ENCODE measurements at places on chromosomes 1 and 21. TPM values are rescaled to one million over a fixed set of nuclear protein-coding genes. Genes with fewer than 3 reads are reported as not detected.

DNA sequence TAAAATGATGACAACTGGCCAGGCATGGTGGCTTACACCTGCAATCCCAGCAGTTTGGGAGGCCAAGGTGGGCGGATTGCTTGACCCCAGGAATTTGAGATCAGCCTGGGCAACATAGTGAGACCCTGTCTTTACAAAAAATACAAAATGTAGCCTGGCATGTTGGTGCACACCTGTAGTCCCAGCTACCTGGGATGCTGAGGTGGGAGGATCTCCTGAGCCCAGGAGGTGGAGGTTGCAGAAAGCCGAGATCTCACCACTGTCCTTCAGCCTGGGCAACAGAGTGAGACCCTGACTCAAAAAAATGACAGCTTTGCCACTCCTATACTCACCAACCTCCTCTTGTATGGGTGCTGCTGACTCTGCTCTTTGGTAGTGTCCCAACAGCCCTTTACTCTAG is 18.6 kb downstream of the SYT11 start:
- H3K36me3 ChIP-seq = peaks cover 23% of the 10 kb centered on the region
- no peaks in the 10 kb centered on the region for H3K27me3 ChIP-seq
- no peak overlapping the region for H3K27ac ChIP-seq
- DNase-seq = no peak
- no peak overlapping the region for H3K4me3 ChIP-seq
- H3K4me1 ChIP-seq = no peaks in the 10 kb centered on the region

DNA sequence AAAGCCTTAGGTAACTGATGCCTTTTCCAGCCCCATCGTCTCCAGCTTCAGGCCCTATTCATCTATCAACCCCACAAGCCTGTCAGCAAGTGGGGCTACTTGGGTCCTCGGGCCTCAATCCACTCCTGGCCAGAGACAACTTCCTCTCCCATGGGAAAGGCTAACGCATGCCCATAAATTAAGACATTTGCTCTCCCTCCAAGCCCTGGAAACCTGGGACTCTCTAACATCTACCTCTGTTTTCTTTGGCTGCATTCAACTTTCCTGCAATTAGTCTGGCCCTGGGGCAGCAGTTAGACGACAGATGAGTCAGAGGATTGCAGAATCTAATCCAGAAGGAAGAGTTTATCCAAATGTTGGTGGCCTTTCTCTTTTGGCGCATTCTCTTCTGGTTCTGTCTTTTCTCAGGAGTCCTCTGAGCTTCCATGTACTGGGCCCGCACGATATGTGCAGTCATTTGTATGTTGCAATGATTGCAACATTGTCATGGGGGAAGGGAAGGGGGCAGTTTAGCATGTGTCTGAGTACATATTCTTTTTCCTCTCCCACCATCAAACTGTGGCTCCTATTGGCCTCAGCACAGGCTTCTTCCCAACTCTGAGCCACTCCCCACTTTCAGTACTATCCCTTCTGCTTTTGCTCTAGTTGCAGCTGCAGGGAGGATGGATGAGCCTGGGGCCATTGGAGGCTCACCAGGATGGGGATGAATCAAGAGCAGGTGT is 54.4 kb downstream of the NAV1 start:
- H3K4me3 ChIP-seq = no peak overlapping the region
- H3K36me3 ChIP-seq = no peaks in the 10 kb centered on the region
- H3K27ac ChIP-seq = peak overlapping the region; percentile 17
- peak; percentile 65 for DNase-seq
- H3K27me3 ChIP-seq = no peaks in the 10 kb centered on the region

DNA sequence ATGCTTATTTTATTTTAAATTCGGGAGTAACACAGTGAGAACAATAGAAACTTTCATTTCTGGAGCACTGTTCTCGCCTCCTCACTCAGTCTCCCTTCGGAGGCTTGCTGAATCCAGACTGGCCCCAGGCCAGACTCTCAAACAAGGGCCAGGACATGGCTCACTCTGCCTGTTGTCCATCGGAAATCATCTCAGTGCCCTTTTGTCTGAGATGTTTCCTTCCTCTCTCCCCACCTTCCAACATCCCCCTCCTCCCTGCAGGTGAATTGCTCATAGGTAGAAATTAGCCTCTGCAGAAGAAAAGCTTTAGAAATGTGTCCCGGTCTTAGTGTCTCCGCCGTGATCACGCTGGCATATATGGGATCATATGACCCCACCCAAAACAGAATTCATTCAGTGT is 55.2 kb downstream of the ERG start:
- no peak for DNase-seq
- no peaks in the 10 kb centered on the region for H3K36me3 ChIP-seq
- H3K27me3 ChIP-seq = no peaks in the 10 kb centered on the region
- H3K4me3 ChIP-seq = no peak overlapping the region
- H3K4me1 ChIP-seq = peaks cover 35% of the 10 kb centered on the region

DNA sequence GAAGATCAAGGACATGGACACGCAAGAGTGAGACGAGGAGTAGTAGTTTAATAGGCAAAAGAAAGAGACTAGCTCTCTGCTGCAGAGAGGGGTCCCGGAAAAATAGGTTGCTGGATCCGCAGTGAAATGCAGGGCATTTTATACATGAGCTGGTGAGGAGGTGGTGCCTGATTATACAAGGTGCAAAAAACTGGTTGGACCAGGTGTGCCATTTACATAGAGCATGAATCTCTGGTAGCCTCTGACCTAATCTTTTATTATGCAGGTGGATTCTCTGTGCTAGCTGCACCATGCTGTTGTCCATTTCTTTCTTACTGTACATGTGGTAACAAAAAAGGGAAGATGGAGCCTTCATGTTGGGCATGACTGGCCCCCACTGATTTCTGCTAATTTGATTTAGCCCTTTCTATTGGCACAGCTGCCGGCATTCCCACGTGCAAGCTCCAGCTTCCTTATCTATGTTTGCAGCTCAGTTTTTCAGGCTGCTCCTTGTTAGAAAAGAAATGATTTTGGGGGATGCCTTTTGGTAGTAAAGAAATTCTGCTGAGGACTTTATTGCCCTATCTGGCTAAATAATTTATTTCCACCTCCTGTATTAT is 548.1 kb downstream of the BRINP3 start:
- no peak overlapping the region for H3K4me3 ChIP-seq
- no peaks in the 10 kb centered on the region for H3K36me3 ChIP-seq
- no peaks in the 10 kb centered on the region for H3K4me1 ChIP-seq
- H3K27me3 ChIP-seq = no peaks in the 10 kb centered on the region
- DNase-seq = no peak

GRCh38 chr1:11078631-11079030 is 18.8 kb upstream of the SRM start:
- no peak overlapping the region for H3K4me3 ChIP-seq
- H3K36me3 ChIP-seq = peaks cover 93% of the 10 kb centered on the region
- H3K27me3 ChIP-seq = no peaks in the 10 kb centered on the region
- no peak for DNase-seq
- H3K4me1 ChIP-seq = no peaks in the 10 kb centered on the region

DNA sequence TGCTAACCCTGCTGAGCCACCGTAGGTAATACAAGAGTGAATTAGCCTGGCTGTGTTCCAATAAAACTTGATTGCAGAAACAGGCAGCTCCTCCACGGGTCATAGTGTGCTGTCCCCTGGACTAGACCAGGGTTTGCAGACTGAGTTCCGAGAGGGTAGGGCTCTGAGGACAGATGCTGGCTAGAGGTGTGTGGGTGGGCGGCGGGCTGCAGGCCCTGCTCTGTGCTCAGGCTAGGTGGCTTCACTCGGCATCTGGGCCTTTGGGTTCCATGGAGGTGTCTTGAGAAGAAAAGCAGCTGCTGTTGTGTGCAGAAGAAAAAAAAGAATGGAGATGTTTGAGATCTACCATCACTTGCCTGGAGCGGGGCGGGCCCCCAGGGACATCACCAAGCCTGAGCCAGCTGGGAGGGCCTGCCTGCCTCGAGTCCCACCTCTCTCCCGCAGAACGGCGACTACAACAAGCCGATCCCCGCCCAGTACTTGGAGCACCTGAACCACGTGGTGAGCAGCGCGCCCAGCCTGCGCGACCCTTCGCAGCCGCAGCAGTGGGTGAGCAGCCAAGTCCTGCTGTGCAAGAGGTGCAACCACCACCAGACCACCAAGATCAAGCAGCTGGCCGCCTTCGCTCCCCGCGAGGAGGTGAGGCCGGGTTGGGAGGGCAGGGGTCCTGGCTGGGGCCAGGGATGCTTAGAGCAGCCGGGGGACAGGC is 7.9 kb downstream of the TMEM201 start:
- DNase-seq = no peak
- H3K4me3 ChIP-seq = no peak overlapping the region
- peaks cover 32% of the 10 kb centered on the region for H3K36me3 ChIP-seq
- H3K4me1 ChIP-seq = peaks cover 26% of the 10 kb centered on the region
- H3K27me3 ChIP-seq = no peaks in the 10 kb centered on the region
- no peak overlapping the region for H3K27ac ChIP-seq

DNA sequence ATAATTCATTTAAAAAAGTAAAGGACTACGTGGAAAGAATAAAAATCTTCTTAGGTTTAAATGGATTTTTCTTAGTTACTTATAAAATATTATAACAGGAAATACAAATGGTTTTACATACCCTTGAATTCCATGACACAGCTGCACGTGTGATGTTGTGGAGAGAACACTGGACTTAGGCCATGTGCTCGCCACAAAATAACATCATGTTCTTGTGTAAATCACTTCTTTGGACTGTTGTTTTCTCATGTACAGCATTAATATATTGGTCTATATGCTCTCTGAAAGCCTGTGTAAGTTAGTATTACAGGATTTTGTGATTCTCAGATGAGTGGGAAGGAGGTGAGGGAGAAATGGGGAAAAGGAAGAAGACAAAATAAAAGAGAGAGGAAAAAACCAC is 228.2 kb downstream of the DNM3 start:
- no peak overlapping the region for H3K4me3 ChIP-seq
- no peaks in the 10 kb centered on the region for H3K36me3 ChIP-seq
- H3K4me1 ChIP-seq = no peaks in the 10 kb centered on the region
- H3K27ac ChIP-seq = no peak overlapping the region

DNA sequence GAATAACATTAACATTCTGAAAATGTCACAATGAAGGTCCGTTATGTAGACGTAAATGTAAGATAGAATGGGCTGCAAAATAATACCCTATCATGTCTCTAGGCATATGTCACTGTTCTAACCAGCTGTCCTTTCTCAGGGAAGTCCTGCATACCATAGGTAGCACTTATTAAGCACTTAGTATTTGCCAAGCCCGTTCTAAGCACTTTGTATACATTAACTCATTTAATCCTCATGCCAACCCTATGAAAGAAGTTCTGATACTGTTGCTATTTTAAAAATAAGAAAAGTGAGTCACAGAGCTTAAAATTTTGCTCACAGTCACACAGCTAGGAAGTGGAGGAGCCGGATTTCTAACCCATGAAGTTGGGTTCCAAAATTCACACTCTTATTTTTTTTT is 15.7 kb downstream of the GAS5 start:
- DNase-seq = no peak
- no peak overlapping the region for H3K4me3 ChIP-seq
- no peaks in the 10 kb centered on the region for H3K27me3 ChIP-seq

- H3K36me3 ChIP-seq = no peaks in the 10 kb centered on the region
- H3K27ac ChIP-seq = no peak overlapping the region
- no peak for DNase-seq
- no peaks in the 10 kb centered on the region for H3K4me1 ChIP-seq
- H3K27me3 ChIP-seq = no peaks in the 10 kb centered on the region
Observed at GRCh38 chr1:80047791-80048190, 1041.3 kb upstream of the ADGRL4 start.

GRCh38 chr1:211068976-211069375 is 65.0 kb downstream of the KCNH1 start:
- no peaks in the 10 kb centered on the region for H3K4me1 ChIP-seq
- no peaks in the 10 kb centered on the region for H3K36me3 ChIP-seq
- H3K27ac ChIP-seq = no peak overlapping the region
- DNase-seq = no peak
- H3K27me3 ChIP-seq = no peaks in the 10 kb centered on the region
- H3K4me3 ChIP-seq = no peak overlapping the region

Gene MAD2L2
- 62.4 TPM for polyA plus RNA-seq

Gene BCL2L15
- polyA plus RNA-seq = not detected

Gene FCRL2
- polyA plus RNA-seq = 0.65 TPM

Gene PIK3CD
- polyA plus RNA-seq = 120 TPM

Gene AKNAD1
- polyA plus RNA-seq = not detected

Gene DEPDC1
- polyA plus RNA-seq = 0.04 TPM

Gene FAM72D
- polyA plus RNA-seq = 0.48 TPM

Gene SLAMF7
- polyA plus RNA-seq = 16.0 TPM

Gene AQP10
- not detected for polyA plus RNA-seq

Data from CD14-positive monocyte (primary cell).